ENCODE measurements at places on chromosomes 2 and 18.

DNA sequence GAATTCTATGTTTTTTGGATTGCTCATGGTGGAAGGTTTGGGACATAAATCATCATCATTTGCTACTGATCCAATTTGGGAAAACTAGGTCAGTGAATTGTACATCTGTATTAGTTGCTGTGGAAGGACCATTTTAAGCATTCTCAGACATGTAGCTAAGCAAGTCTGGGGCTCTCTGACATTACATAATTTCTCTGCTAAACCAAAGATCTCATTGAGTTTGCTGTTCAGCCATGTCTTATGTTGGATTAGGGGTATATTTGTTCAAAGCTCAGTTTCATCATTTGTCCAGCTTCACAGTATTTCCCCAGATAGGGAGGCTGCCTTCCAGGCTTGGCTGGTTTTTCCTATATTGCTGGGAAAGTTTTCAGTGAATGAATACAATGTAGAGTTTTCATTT is 399.7 kb downstream of the MTX2 start:
- DNase-seq, result peak; percentile 13

- DNase-seq, result no peak
Observed at GRCh38 chr2:162069267-162069903, 4.6 kb downstream of the DPP4 start.

DNA sequence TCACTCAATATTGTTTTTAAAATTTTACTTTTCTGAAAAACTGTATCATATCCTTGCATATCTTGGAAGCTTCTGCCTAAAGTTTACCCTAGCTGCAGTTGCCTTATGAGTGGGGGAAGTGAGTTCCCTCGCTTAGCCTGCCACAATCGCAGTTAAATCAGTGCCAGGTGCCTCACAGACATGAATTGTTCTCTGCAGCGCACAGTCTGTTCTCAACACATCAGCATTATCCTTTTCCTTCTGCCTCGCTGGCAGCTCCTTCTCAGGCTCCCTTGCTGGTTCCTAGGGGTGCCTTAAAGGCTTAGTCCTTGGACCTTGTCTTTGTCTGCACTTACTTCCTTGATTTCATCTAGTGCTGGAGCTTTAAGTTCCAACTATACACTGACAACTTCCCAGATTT is 132.8 kb downstream of the TTC27 start:
- no peak for DNase-seq

- DNase-seq, result no peak
Observed at GRCh38 chr2:161324876-161325275, 16.7 kb downstream of the PSMD14 start.

- no peak for DNase-seq
Observed at GRCh38 chr2:71618327-71619113, 165.2 kb downstream of the DYSF start.

- peak; percentile 86 for DNase-seq
Observed at GRCh38 chr2:137947728-137948336, 16.4 kb upstream of the HNMT start.

GRCh38 chr2:31987454-31988220 is 23.2 kb downstream of the MEMO1 start:
- peak; percentile 52 for DNase-seq

GRCh38 chr18:11258039-11258610 is 108.8 kb upstream of the PIEZO2 start:
- no peak for DNase-seq

GRCh38 chr2:20838016-20838415 is 15.1 kb upstream of the LDAH start:
- DNase-seq, result no peak

DNA sequence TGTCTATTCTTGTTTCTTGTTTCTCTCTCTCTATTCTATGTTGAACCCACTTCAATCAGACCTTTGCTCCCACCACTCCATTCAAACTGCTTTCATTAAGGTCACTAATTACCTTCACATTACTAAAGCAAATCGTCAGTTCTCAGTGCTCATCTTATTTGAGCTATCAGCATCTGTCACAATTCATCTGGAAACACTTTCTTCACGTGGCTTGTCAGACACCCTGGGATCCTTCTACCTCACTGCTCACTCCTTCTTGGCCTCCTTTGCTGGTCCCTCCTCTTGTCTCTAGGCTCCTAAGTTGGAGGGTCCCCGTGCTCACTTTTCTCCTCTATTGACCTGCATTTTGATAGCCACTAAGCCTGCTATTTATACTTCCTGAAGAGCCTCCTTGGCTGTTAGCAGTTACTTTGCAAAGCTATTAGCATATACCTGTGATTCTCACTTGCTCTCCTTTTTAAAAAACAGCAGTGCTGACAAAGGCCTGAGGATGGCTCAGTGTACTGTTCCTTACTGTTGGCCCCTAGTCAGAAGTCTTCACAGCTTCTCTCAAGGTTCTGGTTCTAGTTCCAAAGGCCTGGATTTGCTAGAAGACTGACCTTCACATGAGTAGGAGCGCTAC is 80.2 kb downstream of the PLEKHM3 start:
- DNase-seq, result no peak

DNA sequence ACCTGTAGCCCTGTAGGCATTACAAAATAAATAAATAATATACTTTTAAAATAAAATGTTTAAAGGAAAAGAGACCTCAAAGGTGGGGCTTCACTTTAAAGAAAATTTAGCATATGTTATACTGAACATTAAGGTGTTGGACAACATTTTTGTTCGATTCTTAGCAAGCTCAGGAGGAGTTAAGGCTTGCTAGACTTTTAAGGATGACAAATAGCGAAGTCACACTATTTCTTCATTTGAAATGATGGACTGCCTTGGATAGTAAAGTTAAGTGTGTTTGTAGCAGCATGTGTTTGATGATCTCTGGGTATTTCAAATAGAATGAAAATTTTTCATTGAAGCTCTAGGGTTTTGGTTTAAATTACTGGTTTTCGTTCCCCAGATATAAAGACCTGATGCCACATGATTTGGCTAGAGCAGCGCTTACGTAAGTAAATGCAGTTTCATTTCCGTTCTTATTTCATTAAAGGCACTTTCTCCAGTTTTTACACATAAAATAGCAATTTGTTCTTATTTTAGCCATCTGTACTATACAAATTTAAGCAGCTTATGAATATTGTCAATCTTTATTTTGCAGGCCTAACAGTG is 24.9 kb downstream of the HADHB start:
- DNase-seq, result no peak

- DNase-seq, result no peak
Observed at GRCh38 chr2:116250376-116250775, 1564.1 kb upstream of the DDX18 start.

GRCh38 chr2:68917034-68917718 is 35.5 kb downstream of the GKN2 start:
- DNase-seq, result peak; percentile 25

GRCh38 chr2:191931329-191931728 is 84.4 kb upstream of the CAVIN2 start:
- DNase-seq, result no peak

DNA sequence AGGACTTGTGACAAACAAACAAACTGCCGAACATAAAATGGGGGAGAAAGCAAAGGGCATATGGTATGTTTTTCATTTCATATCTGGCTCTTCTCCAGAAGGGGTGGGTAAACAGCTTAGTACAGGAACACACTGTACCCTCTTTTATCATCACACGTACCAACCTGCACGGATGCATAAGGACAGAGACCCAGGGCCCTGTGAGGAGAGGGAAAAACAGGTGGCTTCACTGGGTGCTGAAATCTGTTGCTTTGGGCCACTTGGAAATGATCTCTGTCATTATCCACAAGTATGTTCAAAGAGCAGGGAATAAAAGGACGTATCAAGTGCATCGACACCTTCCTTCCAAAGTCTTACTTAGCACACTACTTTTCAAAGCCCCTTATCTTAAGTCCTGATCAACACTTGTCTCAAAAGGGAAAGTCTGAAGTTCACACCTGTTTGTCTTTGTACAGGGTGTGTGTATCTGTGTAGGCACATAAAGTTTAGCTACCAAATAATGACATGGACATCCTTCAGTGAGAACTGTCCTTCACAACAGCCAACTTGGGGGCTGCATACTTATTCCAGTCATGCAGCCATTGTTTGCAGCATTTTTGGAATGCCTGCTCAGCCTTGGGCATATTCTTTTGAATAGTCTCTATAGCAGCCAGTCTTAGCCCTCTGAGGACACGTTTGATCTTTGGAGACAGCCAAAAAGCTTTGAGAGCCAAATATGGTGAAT is 60.6 kb downstream of the IRS1 start:
- peak; percentile 47 for DNase-seq

- DNase-seq, result no peak
Observed at GRCh38 chr2:64932116-64932370, 57.2 kb upstream of the SLC1A4 start.

DNA sequence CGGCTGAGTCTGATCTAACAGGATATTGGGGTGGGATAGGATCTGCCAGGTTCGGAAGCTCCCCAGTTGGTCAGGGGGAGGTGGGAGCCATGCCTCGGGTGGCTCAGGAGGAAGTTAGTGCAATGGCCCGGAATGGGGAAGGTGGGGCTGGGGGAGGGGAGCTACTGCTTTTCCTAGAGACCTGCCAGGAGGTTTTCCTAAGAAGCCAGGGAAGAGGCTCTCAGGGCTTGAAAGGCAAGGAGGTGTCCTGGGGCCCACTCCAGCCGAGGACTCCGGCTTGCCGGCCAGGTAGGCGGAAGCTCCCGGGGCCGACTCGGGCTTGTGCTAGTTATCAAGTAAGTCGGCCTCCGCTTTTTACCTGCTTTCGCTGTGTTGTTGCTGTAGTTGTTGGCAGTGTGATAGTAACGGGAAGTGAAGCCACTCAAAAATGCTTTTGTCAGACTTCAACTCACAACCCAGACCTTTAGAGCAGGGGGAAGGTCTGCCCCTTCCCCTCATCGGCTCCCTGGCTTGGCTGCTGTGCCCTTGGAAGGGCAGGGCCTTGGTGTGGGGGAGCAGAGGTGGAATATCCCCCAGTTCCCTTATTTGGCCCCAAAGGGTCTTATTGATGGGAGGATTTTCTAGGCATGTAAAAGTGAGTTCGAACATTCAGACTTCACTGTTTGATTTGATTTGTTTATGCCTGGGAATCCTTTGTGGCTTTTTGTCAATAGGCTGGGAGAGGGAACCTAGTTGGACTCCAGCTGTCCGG is 5.4 kb downstream of the GDF7 start:
- no peak for DNase-seq

- no peak for DNase-seq
Observed at GRCh38 chr2:3176071-3176868, 201.3 kb downstream of the EIPR1 start.

GRCh38 chr2:2640818-2641217 is 309.7 kb upstream of the MYT1L start:
- no peak for DNase-seq

DNA sequence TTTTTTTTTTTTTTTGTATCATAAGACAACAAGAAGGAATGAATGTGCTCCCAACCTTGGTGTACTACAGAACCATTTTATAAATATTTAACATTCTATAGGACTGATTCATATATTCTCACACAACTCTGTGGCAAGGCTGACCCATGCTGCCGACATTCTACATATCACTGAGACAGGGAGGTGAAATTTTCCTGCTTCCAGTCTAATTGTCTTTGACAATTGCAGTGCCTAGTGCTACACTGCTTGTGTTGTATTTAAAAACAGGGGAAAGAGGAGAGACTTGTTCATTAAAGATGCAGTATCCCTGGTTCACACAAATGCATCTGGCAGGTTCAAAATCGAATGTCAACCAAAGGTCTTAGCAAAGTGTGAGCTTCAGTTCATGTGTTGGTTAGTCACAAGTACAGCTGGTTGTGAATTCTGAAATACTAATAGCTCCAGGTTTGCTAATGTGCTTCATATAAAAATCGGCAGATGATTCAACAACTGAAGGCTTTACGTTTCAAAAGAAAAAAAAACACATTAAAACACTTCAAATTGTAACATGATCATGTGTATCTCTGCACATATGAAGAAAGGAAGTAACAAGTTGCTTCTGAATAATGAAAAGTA is 130.8 kb downstream of the FIGN start:
- DNase-seq, result peak; percentile 18

- no peak for DNase-seq
Observed at GRCh38 chr2:13335862-13336535, 619.3 kb downstream of the TRIB2 start.

DNA sequence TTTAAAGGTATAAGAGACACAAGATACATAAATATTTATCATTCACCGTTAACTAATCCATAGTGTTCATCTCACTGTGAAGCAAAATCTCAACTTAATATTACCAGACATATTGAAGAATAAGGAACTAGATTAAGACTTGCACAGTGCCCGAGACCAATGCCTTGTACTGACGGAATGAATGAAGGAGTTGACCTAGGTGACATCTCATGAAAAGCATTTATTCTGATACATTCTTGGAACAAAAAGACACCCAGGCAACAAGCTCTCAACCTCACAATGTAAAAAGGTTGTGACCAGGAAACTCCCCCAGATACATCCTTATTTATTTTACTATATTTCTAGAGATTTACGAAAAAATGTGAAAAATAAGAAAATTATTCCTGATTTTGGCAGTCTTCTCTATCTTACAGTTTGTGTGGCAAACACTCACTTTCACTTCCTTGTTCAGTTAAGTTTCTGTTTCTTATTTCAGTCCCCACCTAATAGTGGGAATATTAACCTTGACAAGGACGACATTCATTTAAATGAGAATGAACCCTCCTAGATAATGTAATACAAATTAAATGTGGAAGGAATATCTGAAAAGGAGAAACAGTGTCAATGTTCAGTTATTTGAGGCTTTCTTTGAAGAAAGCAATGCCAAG is 28.4 kb downstream of the M1AP start:
- no peak for DNase-seq

DNA sequence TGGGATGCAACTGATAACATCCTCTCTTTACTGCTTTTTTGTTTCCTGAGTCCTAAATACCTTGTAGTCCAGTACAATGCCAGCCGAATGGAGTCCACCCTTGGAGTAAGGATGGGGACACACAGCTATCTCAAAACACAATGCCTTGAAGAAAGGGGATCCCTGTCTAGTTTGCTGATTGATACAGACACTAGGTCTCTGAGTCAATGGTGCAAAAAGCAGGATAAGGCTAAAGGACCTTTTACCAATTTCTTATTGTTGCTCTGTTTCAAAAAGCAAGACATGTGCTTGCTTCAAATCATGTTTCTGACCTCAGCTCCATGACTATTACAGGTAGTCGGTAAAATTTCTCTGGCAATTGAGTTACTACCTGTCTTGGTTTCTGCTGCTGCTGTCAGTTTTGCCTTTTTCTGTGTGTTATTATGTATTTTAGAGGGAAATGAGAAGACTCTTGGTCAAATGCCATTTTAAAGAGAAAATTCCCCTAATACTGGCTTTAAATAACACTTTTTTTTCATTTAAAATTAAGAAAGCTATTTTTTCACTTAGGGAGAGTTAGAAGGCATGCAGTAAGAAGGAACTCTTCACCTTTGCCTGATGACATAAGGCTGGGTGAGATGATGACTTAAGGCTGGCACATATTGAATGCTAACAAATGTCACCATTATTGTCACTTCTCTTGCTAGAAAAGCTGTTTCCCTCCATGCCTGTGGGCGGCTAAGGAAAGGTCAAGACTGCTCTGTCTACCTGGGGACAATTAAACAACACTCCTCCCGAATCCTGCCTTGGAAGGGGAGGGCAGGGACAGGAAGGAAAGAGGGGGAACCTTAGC is 4.9 kb upstream of the FIGLA start:
- no peak for DNase-seq

GRCh38 chr2:141767691-141768090 is 363.1 kb downstream of the LRP1B start:
- DNase-seq, result no peak

Data from fibroblast of the aortic adventitia (primary cell).